ENCODE measurements at places on chromosomes 3 and 15.

DNA sequence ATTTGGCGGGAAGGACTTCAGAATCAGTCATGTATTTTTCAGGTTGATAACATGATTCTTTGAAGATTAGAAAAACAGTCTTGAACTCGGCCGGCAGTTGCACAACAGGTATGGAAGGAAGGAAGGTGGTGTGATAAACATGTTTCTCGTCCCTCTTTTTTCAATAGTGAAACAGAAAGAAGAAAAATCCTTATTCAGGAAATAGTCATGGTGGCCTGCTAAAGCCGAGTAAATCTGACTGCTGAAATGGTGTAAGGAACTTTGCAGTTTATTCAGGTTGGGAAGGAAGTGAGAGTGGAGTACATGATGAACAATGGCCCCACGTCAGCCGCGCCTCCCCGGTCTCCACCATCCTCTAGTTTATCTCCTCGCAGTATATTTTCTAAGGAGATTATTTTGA lies 6.7 kb downstream of the RASGRP1 start:
- no peak for DNase-seq

- peak; percentile 27 for DNase-seq
Observed at GRCh38 chr15:75368689-75369239, 357 bp upstream of the MAN2C1 start.

DNA sequence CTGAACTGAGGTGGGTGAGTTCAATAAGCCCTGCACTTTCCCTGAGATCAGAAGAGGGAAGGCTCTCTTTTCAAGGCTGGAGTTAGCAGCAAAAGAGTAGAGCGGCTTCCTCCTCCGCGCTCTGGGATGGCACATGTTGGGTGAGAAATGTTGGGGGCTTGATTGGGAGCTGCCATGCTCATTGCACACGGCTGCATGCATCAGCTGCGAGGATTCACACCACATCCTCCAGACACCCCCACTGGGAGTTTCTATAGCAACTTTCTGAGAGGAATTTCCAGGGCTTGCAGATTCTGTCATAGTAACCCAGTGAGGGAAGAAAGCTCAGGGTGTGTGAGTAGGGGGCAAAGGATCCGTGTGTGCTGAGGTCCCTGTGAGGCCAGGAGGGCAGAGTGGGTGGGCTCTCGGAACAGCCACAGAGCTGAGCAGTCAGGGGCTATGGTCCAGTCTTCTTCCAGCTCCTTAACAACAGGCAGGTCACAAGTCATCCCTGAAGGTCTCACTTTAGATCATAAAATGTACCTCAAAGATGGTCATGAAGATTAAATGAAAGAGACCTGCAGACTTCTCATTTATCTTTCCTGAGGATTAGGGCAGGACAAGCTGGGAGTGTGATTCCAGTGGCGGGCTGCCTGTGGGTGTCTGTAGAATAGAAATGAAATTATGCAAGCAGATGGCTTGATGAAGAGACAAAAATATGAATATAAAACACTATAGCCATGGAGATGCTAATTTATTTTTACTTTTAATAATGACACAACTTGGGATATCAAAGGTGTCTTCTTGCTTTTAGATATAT lies 75.7 kb upstream of the CHRNA7 start:
- no peak for DNase-seq

DNA sequence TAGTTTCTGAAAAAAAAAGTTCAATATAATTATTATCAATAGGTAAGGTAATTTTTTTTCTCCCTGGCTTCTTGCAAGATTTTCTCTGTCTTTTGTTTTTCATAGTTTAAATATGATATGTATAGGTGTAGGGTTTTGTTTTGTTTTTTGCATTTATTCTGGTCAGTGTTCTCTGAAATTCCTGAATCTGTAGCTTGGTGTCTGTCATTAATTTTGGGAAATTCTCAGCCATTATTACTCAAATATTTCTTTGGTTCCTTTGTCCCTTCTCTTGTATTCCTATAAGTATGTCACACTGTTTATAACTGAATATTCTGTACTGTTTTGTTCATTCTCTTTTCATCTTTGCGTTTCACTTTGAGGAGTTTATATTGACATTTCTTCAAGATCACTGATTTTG lies 22.1 kb downstream of the IQCH start:
- no peak for DNase-seq

DNA sequence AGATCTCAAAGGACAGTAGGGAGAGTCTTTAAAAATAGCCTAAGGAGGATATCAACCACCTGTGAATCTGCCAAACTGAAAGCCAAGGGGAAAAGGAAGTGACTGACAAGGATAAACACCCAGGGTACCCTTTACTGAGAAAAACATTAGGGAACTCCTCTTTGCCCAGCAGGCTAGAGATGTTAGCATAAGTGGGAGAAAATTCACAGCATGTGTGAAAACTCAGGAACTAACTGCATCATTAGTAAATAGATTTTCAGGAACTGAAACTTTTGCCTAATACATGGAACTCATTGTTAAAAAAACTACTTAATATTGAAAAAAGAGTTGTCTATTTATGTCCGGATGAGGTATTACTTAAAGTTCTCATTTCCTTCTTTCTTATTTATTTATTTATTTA lies 375.5 kb downstream of the NTRK3 start:
- DNase-seq, result no peak

GRCh38 chr3:194130807-194131589 lies 5.0 kb upstream of the HES1 start:
- peak; percentile 60 for DNase-seq

- DNase-seq, result no peak
Observed at GRCh38 chr3:15923640-15924405, 126.0 kb upstream of the ANKRD28 start.

DNA sequence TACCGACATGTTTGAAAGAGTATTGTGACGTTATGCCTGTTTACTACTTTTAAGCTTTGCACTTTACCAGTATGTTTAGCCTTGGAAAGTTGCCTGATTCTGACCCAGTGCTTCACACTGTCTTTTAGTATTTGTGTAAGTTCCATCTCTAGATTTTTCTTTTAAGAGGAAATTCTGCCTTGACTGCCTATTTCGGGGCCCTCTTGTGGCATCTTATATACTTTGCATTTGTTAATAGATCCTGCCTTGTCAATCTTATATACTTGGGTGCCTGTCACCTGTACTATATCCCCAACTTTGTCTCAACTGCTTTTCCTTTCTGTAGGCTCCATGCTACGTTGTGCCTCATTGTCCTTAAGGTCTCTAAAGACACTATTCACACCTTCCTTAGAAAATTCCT lies 244.6 kb downstream of the STXBP5L start:
- DNase-seq, result no peak

GRCh38 chr3:108125550-108126071 lies 34.8 kb upstream of the CD47 start:
- DNase-seq, result peak; percentile 90

GRCh38 chr3:30832961-30833575 lies 61.4 kb downstream of the GADL1 start:
- no peak for DNase-seq

DNA sequence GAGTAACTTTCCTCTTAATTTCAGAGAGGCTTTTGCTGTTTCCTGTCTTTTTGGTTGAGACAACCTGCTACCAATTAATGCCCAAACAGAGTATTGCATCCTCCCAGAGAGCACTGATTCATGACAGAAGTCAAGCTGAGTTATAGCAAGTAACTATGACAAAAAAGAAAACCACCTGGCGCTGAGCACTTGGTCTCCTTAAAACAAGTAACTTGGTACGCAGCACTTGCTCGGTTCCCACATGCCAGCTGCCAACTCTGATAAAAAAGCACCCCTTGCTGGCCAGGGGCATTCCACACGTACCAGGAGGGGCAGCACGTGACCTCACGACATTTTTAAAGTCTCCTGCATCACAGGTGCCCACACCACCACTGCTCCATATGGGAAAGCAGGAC lies 13.5 kb upstream of the MYO5C start:
- no peak for DNase-seq

- DNase-seq, result no peak
Observed at GRCh38 chr15:85477730-85478129, 97.3 kb downstream of the AKAP13 start.

DNA sequence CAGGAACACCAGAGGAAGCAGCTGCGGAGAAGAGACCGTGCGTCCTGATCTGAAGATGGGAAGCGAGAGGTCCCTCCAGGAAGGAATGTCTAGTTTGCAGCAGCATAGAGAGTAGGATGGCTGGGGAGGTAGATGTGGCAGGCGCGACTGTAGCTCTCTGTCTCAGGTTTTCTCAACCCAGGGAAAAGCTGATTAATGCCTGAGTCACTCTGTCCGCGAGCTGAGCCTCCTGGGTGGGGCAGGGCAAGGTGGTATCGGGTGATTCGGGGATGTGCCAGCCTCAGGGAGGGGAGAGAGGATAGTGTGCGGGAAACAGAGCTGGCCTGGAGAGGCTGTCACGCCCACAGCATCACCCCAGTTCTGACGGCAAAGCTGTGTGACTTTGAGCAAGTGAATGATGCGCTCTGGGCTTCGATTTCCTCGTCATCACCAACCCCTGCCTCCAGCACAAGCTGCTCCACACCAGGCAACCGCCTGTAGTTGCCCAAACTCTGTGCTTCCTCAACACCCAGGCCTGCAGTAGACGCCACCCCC lies 28.4 kb downstream of the CPN2 start:
- DNase-seq, result no peak

DNA sequence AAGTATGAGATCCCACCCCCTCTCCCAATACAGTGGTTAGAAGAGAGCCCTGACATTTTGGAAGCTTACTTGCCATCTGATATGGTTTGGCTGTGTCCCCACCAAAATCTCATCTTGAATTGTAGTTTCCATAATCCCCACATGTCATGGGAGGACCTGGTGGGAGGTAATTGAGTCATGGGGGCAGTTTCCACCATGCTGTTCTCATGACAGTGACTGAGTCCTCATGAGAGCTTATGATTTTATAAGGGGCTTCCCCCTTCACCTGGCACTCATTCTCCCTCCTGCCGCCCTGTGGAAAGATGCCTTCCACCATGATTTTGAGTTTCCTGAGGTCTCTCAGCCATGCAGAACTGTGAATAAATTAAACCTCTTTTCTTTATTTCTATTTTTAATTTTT lies 28.8 kb upstream of the HES1 start:
- DNase-seq, result no peak

DNA sequence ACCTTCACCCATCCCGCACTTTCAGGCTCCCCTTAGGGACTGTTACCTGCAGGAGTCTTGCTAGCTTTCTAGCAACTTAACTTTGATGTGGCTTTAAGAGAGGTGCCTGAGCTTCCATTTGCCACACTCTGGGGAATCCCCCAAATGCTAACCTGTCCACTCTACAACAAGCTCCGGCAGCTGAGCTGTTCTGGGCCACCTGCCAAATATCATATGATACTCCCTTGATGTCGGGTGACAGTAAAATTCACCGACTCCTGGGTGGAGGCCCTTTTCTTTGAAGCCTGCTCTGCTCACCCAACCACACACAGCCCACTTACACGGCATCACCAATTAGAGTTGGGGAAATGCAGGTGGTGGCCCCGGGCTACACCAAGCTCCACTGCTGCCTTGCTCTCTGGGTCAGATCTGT lies 38.0 kb upstream of the XCR1 start:
- DNase-seq, result peak; percentile 85

- no peak for DNase-seq
Observed at GRCh38 chr15:88067331-88067685, 189.2 kb downstream of the NTRK3 start.

DNA sequence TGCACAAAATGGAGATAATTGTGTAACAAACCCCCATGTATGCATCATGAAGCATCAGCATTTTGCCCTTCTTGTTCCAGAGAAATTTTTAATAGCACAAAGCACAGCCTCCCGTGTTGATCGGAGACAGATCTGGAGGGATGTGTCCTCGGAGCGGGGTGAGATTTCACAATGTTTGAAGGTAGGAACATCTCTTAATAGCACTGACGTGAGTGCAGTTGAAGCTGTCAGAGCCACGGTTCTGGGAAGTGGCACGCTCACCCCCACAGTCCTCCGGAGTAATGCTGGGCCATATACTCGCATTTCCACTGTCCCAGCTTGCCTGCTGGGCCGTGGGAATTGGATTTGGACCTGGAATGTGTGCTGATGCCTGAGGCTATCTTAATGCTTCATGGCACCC lies 24.1 kb downstream of the ARPP21 start:
- no peak for DNase-seq

DNA sequence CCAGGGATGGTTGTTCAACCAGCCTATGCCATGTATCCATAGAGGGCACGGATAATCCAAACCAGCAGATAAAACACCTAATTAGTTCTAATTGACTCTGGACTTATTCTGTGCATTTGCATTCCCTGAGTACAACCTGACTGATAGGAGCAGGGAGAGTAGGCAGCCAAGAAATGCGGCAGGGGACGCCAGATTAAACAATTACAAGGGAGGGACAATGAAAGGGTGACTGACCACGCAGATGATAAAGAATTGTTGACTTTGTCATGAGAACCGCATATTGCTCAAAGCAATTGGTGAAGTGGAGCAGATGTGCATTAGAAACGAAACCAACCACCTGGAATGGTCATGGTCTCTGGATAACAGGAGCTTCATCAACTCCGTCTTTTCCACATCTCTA lies 369.1 kb upstream of the FRG2C start:
- peak; percentile 18 for DNase-seq

GRCh38 chr3:20100151-20100550 lies 59.9 kb downstream of the KAT2B start:
- no peak for DNase-seq

DNA sequence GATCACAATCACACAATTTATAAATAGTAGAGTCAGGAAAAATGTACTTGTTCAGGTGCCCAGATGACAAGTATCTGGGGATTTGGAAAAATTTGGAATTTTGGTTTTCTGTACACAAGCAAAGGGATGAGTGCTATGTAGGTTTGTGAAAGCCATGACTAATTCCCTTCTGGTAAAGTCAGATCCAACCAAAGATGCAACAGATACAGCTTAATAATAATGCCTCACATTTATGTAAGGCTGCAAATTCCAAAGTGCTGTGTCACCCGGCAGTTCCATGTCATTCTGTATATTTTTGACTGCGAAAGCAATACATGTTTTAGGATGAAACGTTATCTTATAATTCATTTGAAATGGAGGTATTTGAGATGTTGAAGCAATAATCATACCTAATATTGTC lies 102.7 kb upstream of the AGBL1 start:
- DNase-seq, result no peak

DNA sequence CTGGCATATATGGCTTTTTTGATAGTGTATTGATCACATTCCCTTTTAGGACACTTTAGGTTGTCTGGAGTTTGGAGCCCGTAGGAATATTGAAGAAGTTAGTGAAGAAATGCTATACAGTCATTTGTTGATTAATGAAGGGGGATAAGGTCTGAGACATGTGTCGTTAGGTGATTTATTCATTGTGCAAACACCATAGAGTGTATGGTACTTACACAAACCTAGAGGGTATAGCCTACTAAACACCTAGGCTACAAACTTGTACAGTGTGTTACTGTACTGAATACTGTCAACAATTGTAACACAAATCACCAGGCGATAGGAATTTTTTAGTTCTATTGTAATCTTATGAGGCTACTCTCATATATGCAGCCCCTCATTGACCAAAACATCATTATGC lies 3.3 kb downstream of the TPM1 start:
- DNase-seq, result no peak

GRCh38 chr3:18567293-18567692 lies 142.2 kb upstream of the SATB1 start:
- DNase-seq, result no peak

GRCh38 chr3:156460206-156460611 lies 94.7 kb downstream of the SSR3 start:
- no peak for DNase-seq

GRCh38 chr3:129794311-129795185 lies 99.0 kb downstream of the TMCC1 start:
- peak; percentile 32 for DNase-seq
